CD4-positive, CD25-positive, alpha-beta regulatory T cell (primary cell): ENCODE measurements at places on chromosomes 11 and 22.

GRCh38 chr11:116598556-116598955, 174.2 kb downstream of the BUD13 start:
- H3K4me1 ChIP-seq, result no peaks in the 10 kb centered on the region
- DNase-seq, result no peak
- no peak overlapping the region for H3K27ac ChIP-seq

- no peaks in the 10 kb centered on the region for H3K36me3 ChIP-seq
- no peak overlapping the region for H3K27ac ChIP-seq
These were observed 48.2 kb downstream of the BSX start for GRCh38 chr11:122933416-122933815.

GRCh38 chr22:45188779-45189178, 25.1 kb downstream of the NUP50 start:
- DNase-seq, result no peak
- H3K36me3 ChIP-seq, result peaks cover 33% of the 10 kb centered on the region
- no peak overlapping the region for H3K27ac ChIP-seq
- H3K4me3 ChIP-seq, result no peak overlapping the region

GRCh38 chr22:49368976-49369725, 458.5 kb downstream of the BRD1 start:
- DNase-seq, result no peak
- no peaks in the 10 kb centered on the region for H3K27me3 ChIP-seq
- no peaks in the 10 kb centered on the region for H3K4me1 ChIP-seq

DNA sequence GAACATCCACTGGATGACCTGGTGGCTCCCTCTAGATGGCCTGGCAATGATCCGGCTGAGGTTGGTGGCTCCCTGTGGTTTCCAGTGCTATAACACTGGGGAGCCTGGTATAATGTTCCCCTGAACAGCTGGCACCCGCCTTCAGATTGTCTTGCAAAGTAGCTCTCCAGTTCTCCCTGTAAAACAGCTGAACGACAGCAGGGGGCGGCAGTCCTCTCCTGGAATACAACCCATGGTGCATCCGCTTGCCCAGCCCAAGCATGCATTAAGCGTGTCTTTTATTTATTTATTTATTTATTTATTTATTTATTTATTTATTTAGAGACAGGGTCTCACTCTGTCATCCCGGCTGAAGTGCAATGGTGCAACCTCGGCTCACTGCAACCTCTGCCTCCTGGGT, 258.9 kb downstream of the BUD13 start:
- H3K27me3 ChIP-seq, result peaks cover 3% of the 10 kb centered on the region
- no peaks in the 10 kb centered on the region for H3K4me1 ChIP-seq
- no peaks in the 10 kb centered on the region for H3K36me3 ChIP-seq
- no peak overlapping the region for H3K4me3 ChIP-seq
- no peak overlapping the region for H3K27ac ChIP-seq
